Heart right ventricle (tissue), 16 donors: ENCODE measurements at places on chromosomes 6 and 20.

DNA sequence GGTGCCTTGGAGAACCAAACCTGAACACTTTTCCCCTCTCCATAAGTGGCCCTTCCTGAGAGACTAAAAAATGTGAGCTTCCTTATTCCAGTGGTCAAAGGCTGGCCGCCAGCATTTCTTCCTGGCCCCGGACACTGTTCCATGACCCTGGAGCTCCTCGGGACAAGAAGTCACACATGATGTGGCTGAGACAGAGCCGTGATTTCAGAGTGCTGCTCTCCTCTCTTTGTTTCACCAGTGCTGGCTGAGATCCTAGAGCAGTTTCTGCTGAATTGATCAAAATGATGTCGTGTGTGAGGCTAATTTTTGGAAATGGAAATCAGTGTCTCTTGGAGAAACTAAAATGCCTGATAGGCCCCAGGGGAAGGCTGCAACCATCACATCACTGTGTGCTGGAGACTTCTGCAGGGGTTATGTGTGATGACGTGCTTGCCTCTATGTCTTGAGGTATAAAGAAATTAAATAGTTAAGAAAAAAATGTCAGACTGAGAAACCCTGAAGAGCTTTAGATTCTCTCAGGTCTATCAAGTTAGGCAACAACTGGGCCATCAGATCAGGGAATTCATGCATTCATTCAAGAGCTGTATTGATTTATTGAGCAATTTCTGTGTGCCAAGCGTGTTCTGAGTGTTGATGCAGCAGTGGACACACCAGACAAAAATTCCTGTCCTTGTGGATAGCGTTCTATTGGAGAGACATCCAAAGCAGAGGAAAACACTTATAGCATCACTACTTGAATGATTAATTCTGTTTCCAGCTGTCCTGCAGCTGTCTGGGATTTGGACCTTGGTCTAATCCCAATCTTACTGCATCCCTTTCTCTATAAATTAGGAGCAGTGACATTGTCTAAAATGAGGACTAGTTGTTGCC is 72.7 kb upstream of the CCN6 start:
- no peak overlapping the region for H3K27ac ChIP-seq
- H3K4me3 ChIP-seq, result no peak overlapping the region
- no peaks in the 10 kb centered on the region for H3K36me3 ChIP-seq
- no peaks in the 10 kb centered on the region for H3K27me3 ChIP-seq

DNA sequence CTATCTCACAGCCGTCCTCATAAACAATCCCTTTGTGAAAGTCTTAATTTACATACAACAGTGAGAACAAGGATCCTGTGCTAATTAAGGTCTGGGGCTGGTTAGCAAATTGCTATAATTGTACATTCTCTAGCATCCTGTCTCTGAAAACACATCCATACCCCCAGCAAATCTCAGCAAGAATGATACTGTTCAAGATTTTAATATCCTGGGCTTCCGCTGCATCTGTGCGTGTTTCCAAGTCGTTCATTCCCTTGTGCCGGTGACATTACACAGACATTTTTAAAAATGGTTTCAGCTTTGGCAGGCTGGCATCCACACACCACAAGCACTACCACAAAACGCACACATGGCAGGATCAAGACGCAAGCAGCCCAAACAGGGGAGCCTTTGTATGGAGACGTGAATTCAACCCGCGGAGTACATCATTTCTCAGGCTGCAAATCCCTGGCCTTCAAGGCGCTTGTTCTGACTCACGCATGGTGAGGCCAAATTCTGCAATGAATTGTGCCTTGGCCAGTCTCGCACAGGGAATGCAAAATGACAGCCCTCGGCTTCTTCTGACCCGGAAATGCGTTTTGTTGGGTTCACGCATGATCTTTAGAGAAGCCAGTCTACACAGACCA is 20.3 kb downstream of the ZMYND8 start:
- H3K27ac ChIP-seq, result peak overlapping the region; percentile 76
- H3K36me3 ChIP-seq, result no peaks in the 10 kb centered on the region
- peaks cover 59% of the 10 kb centered on the region for H3K4me1 ChIP-seq
- no peak overlapping the region for H3K4me3 ChIP-seq

DNA sequence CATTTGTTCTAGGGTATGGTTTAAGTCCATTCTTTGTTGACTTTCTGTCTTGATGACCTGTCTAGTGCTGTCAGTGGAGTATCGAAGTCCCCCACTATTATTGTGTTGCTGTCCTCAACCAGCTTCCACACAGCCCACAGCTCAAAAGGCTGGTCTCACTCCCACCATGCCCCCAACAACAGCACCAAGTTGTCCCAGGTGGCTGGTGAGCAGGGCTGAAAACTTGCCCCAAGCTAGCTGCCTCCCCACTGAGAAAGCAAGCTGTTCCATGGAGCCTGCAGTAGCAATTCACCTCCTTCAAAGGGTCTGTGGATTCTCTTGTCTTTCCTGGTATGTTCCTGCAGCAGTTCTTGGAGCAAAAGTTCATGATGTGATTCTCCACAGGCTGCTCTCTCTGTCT is 221.0 kb downstream of the SYNDIG1 start:
- H3K27ac ChIP-seq, result no peak overlapping the region
- no peak overlapping the region for H3K4me3 ChIP-seq
- no peaks in the 10 kb centered on the region for H3K27me3 ChIP-seq
- DNase-seq, result no peak
- peaks cover 20% of the 10 kb centered on the region for H3K4me1 ChIP-seq

DNA sequence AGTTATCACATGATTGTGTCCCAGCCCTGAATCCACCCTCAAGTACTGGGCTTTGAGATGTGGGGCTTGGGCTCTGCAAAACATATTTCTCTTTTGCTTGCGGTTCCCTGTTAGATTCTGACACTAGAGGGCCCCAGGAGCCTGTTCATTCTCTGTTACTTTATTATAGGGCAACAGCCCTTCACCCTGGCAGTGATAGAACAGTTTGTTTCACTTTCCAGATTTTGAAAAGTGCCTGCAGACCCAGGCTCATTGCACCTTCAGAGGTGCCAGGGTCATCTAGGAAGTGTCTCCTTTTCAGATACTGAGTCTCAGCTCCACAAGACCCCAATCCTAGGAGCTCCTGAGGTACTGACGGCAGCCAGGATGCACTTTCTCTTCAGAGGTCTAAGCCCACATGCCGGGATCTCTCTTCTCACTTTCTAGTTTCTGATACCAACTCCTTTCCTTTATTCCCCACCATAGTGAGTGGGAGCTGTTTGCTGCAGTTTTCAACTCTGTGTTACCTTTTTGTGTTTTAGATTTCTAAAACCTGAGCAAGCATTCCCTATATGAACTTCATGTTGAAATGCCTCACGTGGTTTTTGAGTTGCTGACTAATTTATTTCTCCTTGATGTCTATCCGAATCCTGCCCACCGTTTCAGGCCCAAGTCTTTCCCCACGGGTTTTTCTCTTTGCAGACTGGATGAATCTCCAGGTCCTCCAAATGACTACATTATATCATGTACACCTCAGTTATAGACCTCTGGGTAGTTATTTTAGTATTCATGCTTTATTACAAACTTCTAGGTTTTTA is 10.9 kb downstream of the ABT1 start:
- peaks cover 4% of the 10 kb centered on the region for H3K4me1 ChIP-seq
- H3K4me3 ChIP-seq, result no peak overlapping the region
- DNase-seq, result peak; percentile 28
- no peaks in the 10 kb centered on the region for H3K36me3 ChIP-seq

DNA sequence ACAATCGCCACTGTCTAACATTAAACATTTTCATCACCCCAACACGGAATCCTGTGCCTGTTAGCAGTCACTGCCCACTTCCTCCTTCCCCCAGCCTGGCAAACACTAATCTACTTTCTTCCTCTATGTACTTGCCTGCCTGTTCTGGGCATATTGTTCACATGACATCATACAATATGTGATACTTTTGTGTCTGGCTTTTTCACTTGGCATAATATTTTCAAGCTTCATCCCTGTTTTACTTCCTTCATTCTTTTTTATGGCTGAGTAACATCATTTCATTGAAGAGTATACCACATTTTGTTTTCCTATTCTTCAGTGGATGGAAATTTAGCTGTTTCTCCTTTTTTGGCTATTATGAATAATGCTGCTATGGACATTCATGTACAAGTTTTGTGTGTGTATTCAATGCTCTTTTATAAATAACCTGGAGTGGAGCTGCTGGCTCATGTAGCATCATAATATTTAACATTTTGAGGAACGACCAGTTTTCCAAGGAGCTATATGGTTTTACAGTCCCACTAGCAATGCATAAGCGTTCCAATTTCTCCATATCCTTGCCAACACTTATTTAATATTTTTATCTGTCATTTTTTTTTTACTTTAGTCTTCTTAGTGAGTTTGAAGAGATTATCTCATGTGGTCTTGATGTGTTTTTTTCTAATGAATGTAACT is 360.1 kb downstream of the HDGFL1 start:
- no peak overlapping the region for H3K4me3 ChIP-seq
- H3K36me3 ChIP-seq, result no peaks in the 10 kb centered on the region
